ENCODE measurements at places on chromosomes 6 and 20.

DNA sequence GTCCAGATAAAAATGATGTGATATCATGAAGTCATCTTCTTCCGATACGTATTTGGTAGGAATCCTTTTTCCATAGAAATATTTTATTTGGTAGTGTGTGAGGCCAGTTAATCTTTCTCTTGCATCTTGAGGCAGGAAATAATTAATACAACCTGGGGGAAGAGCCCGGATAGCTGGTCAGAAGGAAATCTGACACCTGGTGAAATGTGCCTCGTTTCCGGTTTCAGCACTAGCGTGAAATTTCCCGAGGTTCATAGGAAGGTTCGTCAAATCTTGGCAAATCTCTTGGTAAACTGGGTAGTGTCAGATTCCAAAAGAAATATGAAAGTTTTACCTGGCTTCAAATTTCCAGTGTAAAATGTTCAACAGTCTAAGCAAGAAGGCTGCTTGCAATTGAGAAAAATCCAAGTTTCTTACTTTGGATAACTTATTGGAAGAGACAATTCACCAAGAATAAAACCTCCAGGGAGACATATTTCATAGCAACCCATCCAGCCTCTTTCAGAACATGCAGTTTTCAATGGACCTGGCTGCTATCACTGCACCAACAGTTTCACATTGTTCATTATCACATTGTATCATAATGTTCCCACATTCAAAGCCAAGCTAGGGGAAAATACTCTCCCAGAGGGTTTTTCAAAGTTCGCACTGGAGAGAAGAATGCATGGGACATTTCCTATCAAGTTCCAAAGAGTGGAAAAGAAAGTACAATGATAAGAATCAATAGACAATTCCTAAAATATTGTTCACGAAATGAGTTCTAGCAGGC lies 454.5 kb upstream of the CITED2 start:
- DNase-seq, result no peak

- DNase-seq, result peak; percentile 92
Measured at GRCh38 chr20:325045-325888, at the start of gene SOX12. Gene SOX12 (plus strand): TSS chr20:325552. CDS start chr20:325925, 373 bp downstream.

- DNase-seq, result peak; percentile 95
Measured at GRCh38 chr6:144675231-144675861, 390.2 kb downstream of the UTRN start.

- peak; percentile 93 for DNase-seq
Measured at GRCh38 chr6:161393839-161394364, 120.0 kb upstream of the AGPAT4 start.

DNA sequence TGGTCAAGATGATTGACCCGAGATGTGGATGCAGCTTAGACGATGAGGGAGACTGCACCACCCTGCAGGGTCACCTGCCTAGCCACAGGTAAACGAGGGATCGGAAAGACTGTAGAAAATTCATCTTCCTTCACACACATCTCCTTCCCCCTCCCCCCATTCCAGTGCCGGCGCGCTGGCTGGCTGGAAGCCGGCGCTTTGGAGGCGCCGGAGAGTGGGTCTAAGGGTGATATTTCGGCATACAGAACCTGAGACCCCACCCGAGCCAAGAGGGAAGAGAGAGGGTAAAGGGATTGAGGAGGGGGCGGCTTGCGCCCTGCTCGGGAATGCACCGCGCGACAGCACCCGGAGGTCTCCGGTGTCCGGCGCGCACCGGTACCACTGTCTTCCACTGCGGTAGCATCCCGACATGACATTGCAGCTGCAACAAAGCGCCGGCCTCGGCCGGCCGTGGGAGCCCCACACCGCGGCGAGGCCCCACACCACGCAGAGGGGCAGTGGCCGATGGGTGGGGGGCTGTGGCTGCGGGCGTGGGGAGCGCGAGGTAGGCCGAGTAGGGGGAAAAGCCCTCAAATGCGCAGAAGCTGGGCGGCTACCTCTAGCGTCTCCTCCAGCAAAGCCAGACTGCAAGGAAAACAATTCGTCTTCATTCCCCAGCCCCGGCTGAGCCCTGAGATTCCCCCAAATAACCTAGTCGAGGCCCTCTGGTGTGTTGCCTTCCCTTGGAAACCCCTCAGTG lies 984 bp downstream of the TNFRSF21 start:
- DNase-seq, result peak; percentile 52

DNA sequence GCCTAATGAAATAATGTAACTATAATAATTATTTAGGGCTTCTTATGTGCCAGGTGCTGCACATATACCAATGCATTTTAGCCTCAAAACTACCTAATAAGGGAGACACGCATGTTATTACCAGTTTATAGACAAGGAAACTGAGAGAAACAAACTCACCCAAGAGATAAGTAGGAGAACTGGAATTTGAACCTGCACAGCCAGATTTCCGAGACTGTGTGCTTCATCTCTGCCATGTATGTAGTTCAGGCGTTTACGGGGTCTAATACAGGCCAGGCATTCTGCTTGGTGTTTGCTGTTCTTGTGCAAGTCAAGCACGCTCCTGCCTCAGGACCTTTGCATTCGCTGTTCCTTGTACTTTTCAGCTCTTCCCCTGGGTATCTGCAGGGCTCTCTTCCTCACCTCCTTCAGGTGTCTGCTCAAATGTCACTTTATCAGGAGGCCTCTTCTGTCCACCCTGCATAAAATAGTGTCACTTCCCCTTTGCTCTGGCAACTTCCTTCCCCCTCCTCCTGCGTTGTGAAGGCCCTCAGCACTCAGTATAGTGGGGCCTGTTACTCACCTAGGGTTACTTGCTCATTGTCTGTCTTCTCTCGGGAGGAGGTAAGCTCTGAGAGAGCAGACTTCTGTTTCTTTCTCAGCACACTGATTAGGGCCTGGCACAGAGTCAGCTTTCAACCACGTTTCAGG lies 6.1 kb upstream of the NSFL1C start:
- DNase-seq, result no peak

DNA sequence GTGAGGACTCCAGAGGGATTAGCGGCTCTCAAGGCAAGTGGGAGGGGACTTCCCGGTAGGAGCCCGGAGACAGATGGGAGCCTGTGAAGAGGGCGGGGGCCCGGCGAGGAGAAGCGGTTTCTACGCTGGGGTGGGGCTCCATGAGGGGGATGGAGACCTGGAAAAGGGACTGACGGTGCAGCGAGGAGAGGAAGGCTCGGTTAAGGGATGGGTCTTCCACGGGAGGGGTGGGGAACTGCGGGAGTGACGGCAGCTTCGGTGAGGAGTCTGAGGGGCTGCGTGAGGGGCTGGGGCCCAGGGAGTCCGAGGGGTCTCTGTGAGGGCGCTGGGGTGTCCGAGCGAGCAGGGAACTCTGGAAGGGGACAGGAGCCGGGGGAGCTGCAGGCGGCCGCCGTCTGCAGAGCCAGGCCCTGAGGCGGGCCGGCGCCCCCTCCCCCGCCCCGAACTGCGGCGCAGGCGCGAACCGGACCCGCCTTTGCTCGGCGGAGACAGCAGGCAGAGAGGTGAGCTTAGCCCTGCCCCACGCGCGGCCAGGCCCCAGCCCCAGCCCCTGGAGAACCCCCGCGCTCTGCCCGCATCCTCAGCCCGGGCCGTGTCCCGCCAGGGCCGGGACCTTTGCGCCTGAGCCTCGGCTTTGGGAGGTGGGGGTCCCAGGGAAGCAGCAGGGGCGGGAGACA lies at the start of gene NRSN2:
Gene NRSN2, plus strand, starts transcription at position 472 of the 677 bp plus-strand sequence. CDS start 2,533 bp downstream, outside the sequence.
- peak; percentile 73 for DNase-seq

- peak; percentile 38 for DNase-seq
Measured at GRCh38 chr20:45934046-45934585, 367 bp upstream of the PCIF1 start.

GRCh38 chr6:35278708-35279107 lies 18.9 kb upstream of the DEF6 start:
- no peak for DNase-seq

All from iris pigment epithelial cell (primary cell).